ENCODE measurements at places on chromosomes 11 and 22.
A peak's percentile ranks its signal among the peaks of the same experiment; 100 is the strongest.

DNA sequence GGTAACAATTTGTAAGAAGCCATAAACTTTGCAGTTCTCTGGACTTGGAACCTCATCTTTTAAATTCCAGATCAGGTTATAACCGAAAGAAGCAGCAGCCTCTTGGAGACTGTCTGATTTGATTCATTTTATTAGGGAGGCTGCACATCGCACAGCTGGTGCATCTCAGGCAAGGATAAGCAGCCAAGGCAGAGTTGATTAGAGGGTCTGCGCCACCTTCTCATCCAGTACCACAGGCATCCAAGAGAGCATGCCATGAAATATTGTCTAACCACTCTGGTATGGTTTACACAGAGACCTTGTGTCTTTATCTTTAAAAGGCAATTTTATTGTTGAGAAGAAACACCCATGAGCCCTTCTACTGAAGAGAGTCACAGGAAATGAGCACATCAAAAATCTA lies 16.2 kb upstream of the CWF19L2 start:
- no peak for DNase-seq

GRCh38 chr11:859394-860131 lies 16.9 kb downstream of the TSPAN4 start:
- peak; percentile 57 for DNase-seq

DNA sequence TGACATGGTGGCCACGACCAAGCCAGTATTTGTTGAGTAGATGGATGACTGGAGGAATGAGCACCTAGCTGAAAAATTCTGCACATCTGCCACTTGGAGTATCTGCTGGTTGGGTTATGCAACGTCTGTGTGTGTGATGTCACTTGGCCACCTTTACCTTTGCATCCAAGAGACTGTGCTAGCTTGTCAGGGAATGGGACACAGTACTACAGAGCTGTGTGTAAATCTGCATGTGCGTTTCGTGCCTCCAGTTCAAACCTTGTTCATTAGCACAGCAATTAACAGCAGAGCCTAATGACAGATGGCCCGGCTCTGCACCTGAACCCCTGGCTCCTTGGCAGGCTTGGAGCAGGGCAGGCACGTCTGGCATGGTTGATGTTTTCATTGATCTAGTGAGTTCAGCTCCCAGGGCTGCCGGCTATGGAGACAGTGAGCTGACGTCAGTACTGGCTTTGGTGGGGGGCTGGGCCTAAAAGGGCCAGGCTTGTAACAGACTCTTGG lies 188.4 kb upstream of the NAV2 start:
- no peak for DNase-seq

GRCh38 chr11:9789910-9790309 lies 126.0 kb downstream of the SWAP70 start:
- DNase-seq, result no peak

GRCh38 chr22:25628494-25628893 lies 64.0 kb downstream of the GRK3 start:
- DNase-seq, result no peak

DNA sequence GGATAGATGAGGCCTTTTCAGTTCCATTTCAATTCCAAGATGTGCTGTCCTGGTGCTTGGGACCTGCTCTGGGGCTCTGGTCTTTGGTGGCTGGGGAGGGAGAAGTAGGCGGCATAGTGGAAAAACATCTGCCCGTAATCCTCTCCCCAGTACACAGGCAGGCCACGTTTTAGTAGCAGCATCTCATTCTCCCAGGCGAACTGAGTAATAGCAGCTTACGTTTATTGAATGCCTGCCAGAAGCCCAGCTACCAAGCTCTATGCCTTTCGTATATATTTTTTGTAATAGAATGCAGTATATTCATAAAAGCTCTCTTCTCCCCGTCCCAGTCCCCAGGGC lies 11.4 kb downstream of the ACO2 start:
- no peak for DNase-seq

All from NCI-H1436 treated with DMSO at 0.1 percent for 48 hours (cell line).